ENCODE measurements at places on chromosomes 13 and 19.

GRCh38 chr13:27171827-27172494 lies 350 bp upstream of the USP12 start:
- peak; percentile 93 for DNase-seq

GRCh38 chr13:48976576-48977285 lies 1.0 kb downstream of the FNDC3A start:
- peak; percentile 90 for DNase-seq

DNA sequence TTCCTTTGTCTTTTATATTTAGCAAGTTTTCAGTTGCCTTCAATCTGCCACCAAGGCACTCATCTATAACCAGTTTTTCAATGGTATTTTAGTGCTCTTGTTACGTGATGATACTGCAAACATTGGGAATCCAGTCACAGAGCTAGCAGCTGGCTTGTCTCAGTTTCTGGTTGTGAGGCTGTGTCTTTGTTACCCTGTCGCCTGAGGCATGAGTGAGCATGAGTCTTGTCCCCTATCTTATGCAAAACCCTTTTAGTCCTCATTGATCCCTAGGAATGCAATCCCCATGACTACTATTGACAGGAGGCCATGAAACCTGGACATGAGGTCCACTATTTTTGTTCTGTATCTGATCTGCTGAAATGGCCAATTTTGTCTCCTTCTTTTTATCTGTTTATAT lies 391.0 kb downstream of the LMO7 start:
- no peak for DNase-seq

GRCh38 chr13:60273971-60274527 lies 110.3 kb upstream of the DIAPH3 start:
- DNase-seq: peak; percentile 72

GRCh38 chr13:51276636-51277035 lies 54.4 kb downstream of the FAM124A start:
- no peak for DNase-seq

DNA sequence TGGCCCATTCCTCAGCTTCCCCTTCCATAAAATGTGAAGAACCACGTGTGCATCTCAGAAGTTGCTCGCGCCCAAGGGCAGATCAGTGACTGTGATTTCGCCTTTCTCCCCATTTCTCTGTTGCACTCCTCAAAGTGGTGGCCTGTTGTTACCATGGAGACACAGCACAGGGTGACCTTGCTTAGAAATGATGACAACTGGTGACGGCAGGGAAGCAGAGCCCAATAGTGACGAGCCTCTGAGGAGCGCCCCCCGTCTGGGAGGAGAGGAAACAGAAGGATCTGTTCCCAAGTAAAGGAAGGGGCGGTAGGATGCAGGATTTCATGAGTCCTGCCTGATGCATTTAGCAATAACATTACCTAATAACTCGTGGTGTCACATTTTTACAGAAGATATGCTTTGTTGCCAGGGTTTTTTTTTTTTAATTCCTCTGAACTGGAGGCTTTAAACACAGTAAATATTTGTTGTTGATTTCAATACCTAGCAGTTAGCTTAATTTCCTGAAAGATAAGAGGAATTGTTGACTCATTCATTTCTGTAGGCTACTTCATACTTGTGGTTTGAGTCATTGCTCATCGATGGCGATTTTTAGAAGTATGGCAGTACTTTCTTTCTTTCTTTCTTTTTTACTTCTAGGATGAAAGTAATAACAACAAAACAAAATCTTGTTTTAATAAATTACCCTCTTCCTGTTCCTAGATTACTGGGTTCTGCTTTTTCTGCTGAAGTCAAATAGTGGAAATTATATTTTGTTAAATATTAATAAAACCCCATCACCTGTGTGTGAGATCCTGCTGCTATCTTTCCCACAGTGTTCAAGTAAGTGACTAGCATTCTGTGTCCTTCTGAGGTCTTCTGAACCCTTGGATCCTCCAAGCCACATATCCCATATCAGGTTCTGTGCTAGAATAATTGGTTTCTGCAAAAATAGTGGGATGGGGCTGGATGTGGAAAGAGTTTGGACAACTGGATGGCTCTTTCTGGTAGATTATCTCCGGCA lies 36.0 kb downstream of the MBNL2 start:
- peak; percentile 88 for DNase-seq

DNA sequence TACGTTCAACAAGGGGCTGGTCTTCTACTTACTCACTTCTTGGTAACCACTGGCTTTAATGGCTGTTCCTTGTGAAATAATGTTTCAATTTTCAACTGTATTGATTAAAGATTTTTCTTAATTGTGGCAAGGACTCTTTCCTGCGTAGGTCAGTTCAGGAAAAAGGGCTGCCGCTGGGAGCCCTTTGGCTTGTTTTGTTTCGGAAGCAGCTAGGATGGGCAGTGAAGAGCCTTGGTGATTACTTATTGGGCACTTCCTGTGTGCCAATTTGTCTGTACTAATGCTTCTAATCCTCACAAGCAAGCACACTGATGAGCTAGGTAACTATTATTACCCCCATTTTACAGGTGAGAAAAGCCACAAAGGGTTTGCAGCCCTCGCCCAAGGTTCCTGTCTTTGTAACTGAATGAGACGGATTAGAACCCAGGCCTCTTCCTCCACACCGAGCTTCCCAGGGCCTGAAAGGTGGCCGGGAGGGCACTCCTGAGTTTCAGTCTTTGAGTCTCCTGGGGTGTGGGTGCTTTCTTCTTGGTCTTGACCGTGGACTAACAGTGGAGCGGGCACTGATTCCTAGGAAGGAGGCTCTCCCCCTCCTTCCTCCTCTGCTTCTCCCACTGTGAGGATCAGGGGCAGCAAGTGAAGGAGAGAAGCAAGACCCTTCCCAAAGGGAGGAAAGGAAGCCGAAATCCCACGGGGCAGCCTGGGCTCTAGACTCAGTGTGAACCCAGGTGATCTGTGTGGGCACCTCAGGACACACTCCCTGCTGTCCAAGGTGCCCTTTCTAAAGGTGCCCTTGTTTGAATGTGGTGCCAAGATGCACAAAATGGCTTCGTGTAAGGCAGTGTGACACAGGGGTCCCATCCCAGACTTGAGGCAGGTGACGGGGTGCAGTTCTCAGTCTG lies 3.7 kb downstream of the COL4A2 start:
- DNase-seq: peak; percentile 19

DNA sequence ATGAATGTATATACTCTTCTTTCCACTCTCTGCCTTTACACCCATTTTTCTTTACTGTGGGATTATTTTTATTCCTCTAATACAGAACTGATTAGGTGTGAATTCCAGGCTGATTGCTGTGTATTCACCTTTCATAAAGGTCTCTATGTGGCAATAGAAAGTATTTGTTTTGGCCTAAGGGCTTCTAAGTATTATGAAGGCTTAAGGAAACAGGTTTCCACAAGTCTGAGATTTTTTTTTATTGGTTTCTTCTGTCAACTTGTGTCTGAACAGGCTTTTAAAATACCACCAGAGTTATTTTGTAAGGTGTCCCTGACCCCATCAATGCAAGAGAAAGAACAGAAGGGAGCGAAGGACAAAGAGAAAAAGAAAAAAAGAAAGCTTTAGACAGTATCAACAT lies 1102.0 kb upstream of the SPRY2 start:
- DNase-seq: no peak

- DNase-seq: peak; percentile 16
These were observed 110.5 kb downstream of the COG6 start for GRCh38 chr13:39765801-39766463.

DNA sequence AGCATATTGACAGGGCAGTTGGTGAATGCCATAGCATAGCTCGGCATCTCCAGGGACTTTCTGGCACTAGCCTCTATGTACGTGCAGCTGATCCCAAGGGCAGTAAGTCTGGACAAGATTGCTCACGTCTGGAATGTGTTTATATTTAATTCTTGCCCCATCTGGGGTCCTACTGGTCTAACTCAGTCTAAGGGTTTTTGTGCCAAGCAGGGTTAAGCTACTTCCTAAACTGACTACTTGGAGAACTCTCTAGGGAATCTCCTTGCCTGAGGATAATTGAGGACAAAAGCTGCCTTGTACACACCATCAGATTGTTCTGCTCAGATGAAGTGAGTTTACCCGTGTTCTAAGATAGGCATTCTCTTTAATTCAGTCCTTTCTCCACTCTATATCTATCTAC lies 358.1 kb downstream of the MYO16 start:
- DNase-seq: no peak

GRCh38 chr19:53520547-53521372 lies 17.2 kb upstream of the ZNF331 start:
- peak; percentile 92 for DNase-seq

- no peak for DNase-seq
These were observed at the start of gene FXYD1 for GRCh38 chr19:35138305-35138892. TSS of gene FXYD1 (plus strand) at chr19:35138824. CDS start at chr19:35140080, 1,256 bp downstream.

DNA sequence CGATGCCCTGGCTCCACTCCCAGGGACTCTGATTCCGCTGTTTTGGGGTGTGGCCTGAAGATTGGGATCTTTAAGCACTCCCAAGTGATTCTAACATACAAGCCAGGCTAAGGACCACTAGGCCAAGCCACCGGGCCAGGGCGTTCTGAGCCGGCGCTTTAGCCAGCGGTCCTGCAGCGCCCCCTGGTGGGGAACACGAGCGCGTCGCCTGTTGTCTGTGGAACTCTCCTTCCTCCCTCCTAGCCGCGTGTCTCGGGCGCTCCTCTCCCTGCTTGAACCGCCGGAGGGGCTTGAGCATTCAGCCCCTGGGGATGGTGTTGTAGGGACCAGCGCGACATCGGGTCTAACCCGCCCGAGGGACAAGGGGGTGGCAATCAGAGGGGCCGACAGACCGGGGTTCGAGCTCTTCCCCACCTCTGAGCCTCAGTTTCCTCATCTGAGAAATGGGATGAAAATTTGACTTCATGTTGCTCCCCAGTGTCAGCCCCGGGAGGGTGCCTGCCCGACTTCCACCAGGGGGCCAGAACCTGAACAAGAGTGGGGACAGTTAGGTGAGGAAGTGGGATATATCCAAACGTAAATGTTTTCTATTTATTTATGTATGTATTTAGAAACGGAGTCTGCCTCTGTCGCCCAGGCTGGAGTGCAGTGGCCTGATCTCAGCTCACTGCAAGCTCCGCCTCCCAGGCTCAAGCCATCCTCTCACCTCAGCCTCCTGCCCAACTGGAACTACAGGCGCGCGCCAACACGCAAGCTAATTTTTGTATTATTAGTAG lies 18.0 kb upstream of the PNMA8B start:
- peak; percentile 84 for DNase-seq

GRCh38 chr19:1026783-1027649 lies 608 bp downstream of the CNN2 start:
- no peak for DNase-seq

GRCh38 chr13:50171590-50172282 lies 156.5 kb downstream of the KCNRG start:
- no peak for DNase-seq

GRCh38 chr13:97114651-97115050 lies 107.5 kb upstream of the MBNL2 start:
- DNase-seq: no peak

GRCh38 chr19:5112681-5113575 lies 144.0 kb downstream of the KDM4B start:
- no peak for DNase-seq

GRCh38 chr19:6402837-6403608 lies 10.1 kb upstream of the GTF2F1 start:
- DNase-seq: peak; percentile 96

DNA sequence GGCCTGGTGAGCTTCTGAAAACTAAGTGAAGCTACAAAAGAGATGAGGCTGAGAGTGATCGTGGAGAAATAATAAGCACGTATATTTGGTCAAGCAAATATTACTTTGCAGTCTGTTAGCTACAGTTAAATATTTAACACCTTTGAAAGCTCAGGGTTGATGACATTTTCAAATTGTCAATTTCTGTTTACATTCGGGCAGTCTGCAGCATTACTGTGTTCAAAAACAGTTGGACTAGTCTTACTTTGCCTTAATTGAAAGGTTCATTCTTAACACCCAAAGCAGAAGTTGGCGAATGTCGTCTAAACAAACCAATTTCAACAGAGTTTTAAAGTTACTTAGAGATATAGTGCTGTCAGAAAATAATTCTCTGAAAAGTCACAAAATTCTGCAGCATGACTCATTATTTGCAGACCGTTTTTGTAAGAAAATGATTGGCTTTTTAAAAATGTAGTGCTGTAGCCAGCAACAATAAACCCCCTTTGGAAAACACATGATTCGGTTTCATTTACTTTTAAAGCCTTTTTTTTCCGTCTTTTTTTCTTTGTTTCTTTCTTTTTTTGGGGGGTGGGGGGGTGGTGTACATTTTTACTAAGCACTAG lies 549.0 kb downstream of the GPC6 start:
- DNase-seq: no peak

DNA sequence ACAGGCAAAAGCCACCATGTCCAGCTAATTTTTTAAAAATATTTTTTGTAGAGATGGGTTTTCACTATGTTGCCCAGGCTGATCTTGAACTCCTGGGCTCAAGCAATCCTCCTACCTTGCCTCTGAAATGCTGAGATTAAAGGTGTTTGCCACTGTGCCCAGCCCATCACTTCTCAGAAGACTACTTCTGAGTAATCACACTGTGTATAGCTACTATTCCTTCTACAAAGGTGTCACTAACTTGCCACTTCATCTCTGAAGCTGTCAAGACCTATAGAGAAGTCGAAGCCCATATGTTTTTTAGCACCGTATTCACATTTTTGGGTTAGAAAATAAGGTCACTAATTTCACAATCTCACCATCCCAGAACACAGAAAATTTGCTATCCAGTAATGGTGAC lies 36.0 kb upstream of the FNDC3A start:
- no peak for DNase-seq

DNA sequence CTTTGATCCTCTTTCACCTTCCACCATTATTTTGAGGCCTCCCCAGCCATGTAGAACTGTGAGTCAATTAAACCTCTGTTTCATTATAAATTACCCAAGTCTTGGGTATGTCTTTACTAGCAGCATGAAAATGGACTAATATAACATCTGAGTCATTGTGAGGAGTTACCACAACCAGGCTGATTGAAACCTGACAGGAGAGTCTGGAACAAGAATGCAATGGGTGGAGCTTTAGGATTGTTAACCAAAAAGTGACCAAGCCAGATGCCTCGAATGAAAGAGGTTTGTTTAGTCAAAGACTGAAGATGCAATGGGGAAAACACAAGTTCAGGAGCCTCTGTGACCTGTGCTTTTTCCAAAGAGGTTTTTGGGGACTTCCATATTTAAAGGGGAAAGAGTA lies 659.0 kb downstream of the SLITRK6 start:
- no peak for DNase-seq

DNA sequence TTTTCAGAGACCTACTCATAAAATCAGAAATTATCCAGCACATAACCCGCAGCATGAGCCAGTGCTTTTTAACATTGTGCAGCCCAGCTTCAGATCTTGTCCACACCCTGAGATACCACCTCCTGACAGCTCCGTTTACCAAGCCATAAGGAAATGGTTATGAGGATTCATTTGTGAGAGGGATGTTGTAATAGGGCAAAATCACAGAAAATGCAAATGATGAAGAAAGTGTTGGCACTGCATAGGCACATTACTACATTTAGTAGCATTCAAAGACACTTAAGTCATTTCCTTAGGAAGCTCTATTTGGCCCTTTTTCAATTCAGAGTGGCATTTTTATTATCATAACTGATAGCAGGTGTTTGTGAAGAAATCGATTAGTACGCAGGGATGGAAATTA lies 277.5 kb downstream of the DNAJC15 start:
- no peak for DNase-seq

- peak; percentile 67 for DNase-seq
These were observed 104.4 kb downstream of the TM9SF2 start for GRCh38 chr13:99605420-99606323.

- DNase-seq: no peak
These were observed 282.6 kb downstream of the DCLK1 start for GRCh38 chr13:35848336-35849255.
